ENCODE measurements at places on chromosomes 6 and 20. TPM values are rescaled to one million over a fixed set of nuclear protein-coding genes. Genes with fewer than 3 reads are reported as not detected.

Gene PNLDC1
- 0.79 TPM for total RNA-seq

Gene KHDC1L
- not detected for total RNA-seq

Gene KCNG1
- not detected for total RNA-seq

Gene TRERF1
- total RNA-seq = 11.3 TPM

Gene TRDN
- not detected for total RNA-seq

Gene MED23
- total RNA-seq = 26.1 TPM

Gene FOXS1
- total RNA-seq = not detected

Gene SLPI
- not detected for total RNA-seq

Gene PLCB4
- total RNA-seq = not detected

Gene VGLL2
- not detected for total RNA-seq

Gene RIMS1
- total RNA-seq = not detected

Gene LY6G6C
- 0.26 TPM for total RNA-seq

DNA sequence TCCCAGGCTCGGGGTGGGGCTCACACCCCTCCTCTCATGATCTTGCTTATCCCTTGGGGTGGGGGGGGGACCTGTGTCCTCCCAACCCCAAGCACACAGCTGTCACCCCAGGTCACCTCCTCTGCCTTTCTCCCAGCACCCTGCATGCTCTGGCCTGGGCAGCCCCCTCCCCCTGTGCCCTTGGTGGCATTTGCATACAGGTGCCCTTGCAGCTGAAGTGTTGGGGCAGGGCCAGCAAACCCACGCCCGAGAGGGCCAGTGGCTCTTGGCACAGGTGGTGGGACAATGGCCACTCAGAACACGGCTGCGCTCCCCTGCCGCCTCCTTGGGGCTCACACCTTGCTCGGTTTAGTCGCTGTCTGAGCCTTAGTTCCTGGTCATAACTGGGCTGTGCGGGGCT is 11.3 kb upstream of the MYT1 start:
- H3K27ac ChIP-seq = no peak overlapping the region
- DNase-seq = no peak
- no peaks in the 10 kb centered on the region for H3K4me1 ChIP-seq
- H3K36me3 ChIP-seq = no peaks in the 10 kb centered on the region

DNA sequence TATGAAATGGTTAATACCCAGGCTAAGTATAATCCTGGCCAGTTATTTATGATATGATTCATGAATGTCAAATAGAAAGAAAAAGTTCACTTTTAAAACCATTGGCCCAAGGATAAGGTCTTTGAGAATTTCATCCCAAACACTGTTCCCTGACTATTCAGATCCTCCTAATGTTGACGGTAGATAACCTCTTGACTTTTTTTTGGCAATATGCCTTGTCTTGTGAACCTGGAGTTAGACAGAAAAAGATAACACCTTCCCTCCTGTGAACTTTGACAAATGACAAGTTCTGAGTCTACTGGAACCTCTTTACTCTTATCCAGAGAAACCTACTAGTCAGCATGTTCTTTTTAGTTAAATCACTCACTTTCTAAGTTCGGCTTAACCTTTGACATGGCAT is 166.8 kb upstream of the PREP start:
- H3K27me3 ChIP-seq = peaks cover 31% of the 10 kb centered on the region
- no peaks in the 10 kb centered on the region for H3K4me1 ChIP-seq
- no peaks in the 10 kb centered on the region for H3K36me3 ChIP-seq
- DNase-seq = no peak
- no peak overlapping the region for H3K27ac ChIP-seq

GRCh38 chr6:41768545-41769308 is 11.0 kb downstream of the FRS3 start:
- H3K27me3 ChIP-seq = no peaks in the 10 kb centered on the region
- H3K27ac ChIP-seq = peak overlapping the region; percentile 77
- DNase-seq = no peak
- H3K4me1 ChIP-seq = peaks cover 16% of the 10 kb centered on the region

GRCh38 chr20:59648466-59649070 is 44.2 kb downstream of the PHACTR3 start:
- H3K4me3 ChIP-seq = no peak overlapping the region
- no peaks in the 10 kb centered on the region for H3K27me3 ChIP-seq
- no peaks in the 10 kb centered on the region for H3K4me1 ChIP-seq
- H3K27ac ChIP-seq = no peak overlapping the region
- DNase-seq = no peak

GRCh38 chr6:17932330-17932852 is 55.0 kb downstream of the KIF13A start:
- H3K27ac ChIP-seq = no peak overlapping the region
- H3K27me3 ChIP-seq = peaks cover 10% of the 10 kb centered on the region
- no peak overlapping the region for H3K4me3 ChIP-seq
- DNase-seq = no peak
- no peaks in the 10 kb centered on the region for H3K36me3 ChIP-seq

- H3K27me3 ChIP-seq = no peaks in the 10 kb centered on the region
- no peak overlapping the region for H3K27ac ChIP-seq
- H3K4me1 ChIP-seq = peaks cover 8% of the 10 kb centered on the region
- peaks cover 18% of the 10 kb centered on the region for H3K36me3 ChIP-seq
- DNase-seq = peak; percentile 70
Measured at GRCh38 chr6:136226027-136226673, 24.0 kb downstream of the MTFR2 start.

- no peaks in the 10 kb centered on the region for H3K27me3 ChIP-seq
- H3K27ac ChIP-seq = no peak overlapping the region
Measured at GRCh38 chr6:147418523-147418922, 90.0 kb upstream of the SAMD5 start.

DNA sequence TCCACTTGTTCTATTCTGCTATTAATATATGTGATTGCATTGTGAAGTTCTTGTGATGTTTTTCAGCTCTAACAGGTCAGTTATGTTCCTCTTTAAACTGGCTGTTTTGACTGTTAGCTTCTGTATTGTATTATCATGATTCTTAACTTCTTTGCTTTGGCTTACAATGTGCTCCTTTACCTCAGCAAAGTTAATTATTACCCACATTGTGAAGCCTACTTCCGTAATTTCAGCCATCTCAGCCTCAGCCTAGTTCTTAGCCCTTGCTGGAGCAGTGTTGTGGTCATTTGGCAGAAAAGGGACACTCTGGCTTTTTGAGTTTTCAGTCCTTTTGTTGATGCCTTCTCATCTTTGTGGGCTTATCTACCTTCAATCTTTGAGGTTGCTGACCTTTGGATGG is 440.2 kb downstream of the TBC1D32 start:
- H3K36me3 ChIP-seq = no peaks in the 10 kb centered on the region
- H3K4me1 ChIP-seq = no peaks in the 10 kb centered on the region
- H3K27ac ChIP-seq = no peak overlapping the region
- H3K27me3 ChIP-seq = no peaks in the 10 kb centered on the region

- H3K4me3 ChIP-seq = no peak overlapping the region
- H3K27ac ChIP-seq = no peak overlapping the region
Measured at GRCh38 chr6:92174398-92175073, 1244.8 kb downstream of the EPHA7 start.

GRCh38 chr6:138289739-138290138 is 71.4 kb upstream of the PBOV1 start:
- H3K27ac ChIP-seq = no peak overlapping the region
- no peaks in the 10 kb centered on the region for H3K27me3 ChIP-seq
- H3K36me3 ChIP-seq = no peaks in the 10 kb centered on the region
- H3K4me3 ChIP-seq = no peak overlapping the region
- DNase-seq = no peak

DNA sequence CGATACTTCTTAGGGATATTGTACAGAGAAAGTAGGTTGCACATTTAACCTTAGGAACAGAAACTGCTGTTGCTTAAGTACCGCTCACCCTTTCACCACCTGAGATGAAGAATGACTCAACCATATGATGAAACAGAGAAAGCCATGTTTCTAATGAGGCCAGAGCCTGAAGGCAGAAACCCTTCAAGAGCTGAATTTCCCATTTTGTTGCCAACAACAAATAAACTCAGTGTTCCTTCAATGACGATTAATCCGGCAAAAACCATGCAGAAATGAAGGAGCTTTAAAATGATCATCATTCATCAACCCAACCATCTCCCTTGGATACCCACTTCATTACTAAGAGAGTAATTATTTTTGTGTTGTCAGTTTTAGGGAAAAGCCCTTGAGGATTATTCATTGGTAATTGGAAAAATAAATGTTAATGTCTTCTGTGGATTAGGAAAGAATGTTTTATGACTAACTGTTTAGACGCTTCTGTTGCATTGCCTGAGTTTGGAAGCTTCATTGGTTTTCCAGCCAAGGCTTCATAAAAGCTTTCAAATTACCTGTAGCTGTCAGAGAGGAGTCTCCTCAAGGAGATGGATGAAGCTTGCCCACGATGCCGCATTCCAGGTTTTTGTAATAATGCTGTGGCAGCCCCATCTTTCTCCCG is 112.1 kb upstream of the IYD start:
- H3K27me3 ChIP-seq = peaks cover 3% of the 10 kb centered on the region
- peaks cover 5% of the 10 kb centered on the region for H3K36me3 ChIP-seq
- no peak for DNase-seq
- no peak overlapping the region for H3K4me3 ChIP-seq
- H3K4me1 ChIP-seq = peaks cover 21% of the 10 kb centered on the region

DNA sequence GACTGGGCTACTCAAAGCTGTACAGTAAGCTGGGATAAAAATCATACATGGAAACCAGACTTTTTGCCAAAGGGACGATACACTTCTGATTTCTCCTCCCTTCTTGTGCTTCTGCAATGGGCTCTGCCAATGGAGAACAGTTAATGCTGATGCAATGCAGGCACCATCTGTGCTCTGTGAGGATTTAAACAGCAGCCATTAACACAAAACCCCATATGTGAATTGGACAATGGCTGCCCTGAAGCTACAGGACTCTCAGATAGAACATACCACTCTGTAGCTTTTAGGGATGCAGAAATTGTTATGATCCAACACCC is 71.9 kb downstream of the GJA10 start:
- no peak for DNase-seq
- peaks cover 61% of the 10 kb centered on the region for H3K36me3 ChIP-seq
- H3K27ac ChIP-seq = peak overlapping the region; percentile 22
- H3K4me1 ChIP-seq = peaks cover 42% of the 10 kb centered on the region

- H3K27me3 ChIP-seq = peaks cover 8% of the 10 kb centered on the region
- no peak overlapping the region for H3K27ac ChIP-seq
- H3K4me3 ChIP-seq = no peak overlapping the region
- no peak for DNase-seq
- no peaks in the 10 kb centered on the region for H3K36me3 ChIP-seq
Measured at GRCh38 chr6:110949679-110950285, 8.7 kb upstream of the GTF3C6 start.

- H3K27ac ChIP-seq = no peak overlapping the region
- H3K36me3 ChIP-seq = no peaks in the 10 kb centered on the region
- no peaks in the 10 kb centered on the region for H3K4me1 ChIP-seq
- no peak for DNase-seq
- no peaks in the 10 kb centered on the region for H3K27me3 ChIP-seq
Measured at GRCh38 chr20:6780433-6781190, 13.1 kb downstream of the BMP2 start.

GRCh38 chr6:75532521-75532920 is 38.9 kb upstream of the FILIP1 start:
- peaks cover 21% of the 10 kb centered on the region for H3K27me3 ChIP-seq
- H3K4me3 ChIP-seq = no peak overlapping the region
- no peak overlapping the region for H3K27ac ChIP-seq
- DNase-seq = no peak
- H3K4me1 ChIP-seq = no peaks in the 10 kb centered on the region

DNA sequence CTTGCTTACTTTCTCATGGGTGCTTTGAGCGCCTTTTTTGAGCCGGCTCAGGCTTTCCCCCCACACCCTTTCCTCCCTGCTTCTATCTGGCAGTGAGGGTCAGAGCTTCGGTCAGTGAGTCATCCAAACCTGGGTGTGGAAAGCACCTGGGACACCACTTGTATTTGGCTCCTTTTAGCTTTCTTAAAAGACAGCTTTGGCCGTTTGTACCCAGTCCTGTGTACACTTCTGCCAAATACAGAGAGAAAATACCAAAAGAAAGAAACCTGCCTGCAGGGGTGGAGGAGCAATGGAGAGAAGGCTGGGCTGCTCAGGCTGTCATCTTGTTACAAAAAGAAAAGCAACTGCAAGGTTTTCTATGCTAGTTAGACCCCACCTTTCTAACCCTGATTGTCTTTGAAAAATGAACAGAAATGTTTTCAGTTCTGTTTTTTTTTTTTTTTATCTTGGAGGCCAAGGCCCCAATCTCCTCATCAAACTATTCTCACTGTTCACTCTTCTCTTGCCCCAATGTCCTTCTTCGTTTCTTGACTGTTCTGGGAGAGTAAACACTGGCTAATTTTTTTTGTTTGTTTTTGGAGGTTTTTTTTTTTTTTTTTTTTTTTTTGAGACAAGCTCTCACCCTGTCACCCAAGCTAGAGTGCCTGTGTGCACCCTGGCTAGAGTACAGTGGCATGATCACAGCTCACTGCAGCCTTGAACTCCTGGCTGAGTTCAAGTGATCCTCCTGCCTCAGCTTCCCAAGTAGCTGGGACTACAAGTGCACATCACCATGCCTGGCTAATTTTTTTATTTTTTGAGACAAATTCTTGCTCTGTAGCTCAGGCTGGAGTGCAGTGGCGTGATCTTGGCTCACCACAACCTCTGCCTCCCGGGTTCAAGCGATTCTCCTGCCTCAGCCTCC is 76.4 kb downstream of the SSR1 start:
- no peak overlapping the region for H3K4me3 ChIP-seq
- peaks cover 24% of the 10 kb centered on the region for H3K4me1 ChIP-seq
- DNase-seq = no peak

DNA sequence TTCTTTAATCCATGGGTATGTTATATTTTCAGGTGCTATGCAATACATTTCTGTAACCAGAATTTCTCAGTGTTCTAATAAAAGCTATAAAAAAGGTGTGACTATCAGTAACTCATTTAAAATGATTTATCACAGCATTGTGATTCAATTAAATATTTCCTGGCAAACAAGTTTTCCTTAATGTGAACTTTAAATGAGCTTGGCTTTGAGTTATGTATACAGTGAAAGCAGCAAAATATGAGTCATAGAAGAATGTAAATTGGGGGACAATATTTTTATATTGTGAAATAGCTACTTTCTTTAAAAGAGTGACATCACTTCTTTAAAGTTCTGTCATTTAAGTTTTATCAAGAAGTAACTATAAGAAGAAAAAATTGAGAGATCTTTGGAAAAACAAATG is 484.9 kb upstream of the MAN1A1 start:
- no peak overlapping the region for H3K27ac ChIP-seq
- H3K4me3 ChIP-seq = no peak overlapping the region
- no peaks in the 10 kb centered on the region for H3K4me1 ChIP-seq
- no peaks in the 10 kb centered on the region for H3K36me3 ChIP-seq
- H3K27me3 ChIP-seq = no peaks in the 10 kb centered on the region
- DNase-seq = no peak

DNA sequence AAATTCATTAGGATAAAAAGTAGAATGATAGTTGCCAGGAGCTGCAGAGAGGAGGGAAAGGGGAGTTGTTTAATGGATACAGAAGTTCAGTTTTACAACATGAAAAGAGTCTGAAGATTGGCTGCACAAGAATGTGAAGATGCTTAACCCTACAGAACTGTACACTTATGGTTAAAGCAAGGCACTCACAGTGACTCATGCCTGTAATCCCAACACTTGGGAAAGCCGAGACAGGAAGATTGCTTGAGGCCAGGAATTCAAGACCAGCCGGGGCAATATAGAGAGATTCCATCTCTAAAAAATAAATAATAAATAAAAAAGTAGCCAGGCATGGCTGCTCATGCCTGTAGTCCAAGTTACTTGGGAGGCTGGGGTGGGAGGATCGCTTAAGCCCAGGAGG is 174.0 kb downstream of the TASP1 start:
- H3K36me3 ChIP-seq = no peaks in the 10 kb centered on the region
- no peak for DNase-seq
- no peaks in the 10 kb centered on the region for H3K27me3 ChIP-seq
- no peak overlapping the region for H3K4me3 ChIP-seq

Data from activated CD8-positive, alpha-beta T cell treated with anti-CD3 and anti-CD28 coated beads, Interleukin-2, amount 10 ng/mL, durations not matched to agents 7 days and 5 days (primary cell).